Frontal cortex (tissue), 4 donors: ENCODE measurements at places on chromosomes 12 and 14.

DNA sequence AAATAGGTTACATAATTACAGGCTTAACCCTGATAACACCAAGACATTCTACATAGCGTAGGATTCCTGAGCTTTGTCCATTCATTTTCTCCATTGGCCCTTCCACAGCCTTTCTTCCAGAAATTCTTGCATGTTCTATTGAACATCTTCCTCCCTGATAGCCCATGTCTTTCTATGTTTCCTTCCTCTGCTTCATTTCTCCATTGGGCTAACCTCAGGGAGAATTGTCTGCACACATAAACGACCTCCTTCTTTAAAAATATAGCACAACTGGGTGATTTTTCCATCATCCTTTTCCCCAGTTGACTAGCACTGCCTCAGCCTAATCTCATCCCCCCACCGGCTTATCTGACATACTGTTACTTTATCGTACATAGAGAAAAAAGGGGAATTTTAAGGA is 11.2 kb downstream of the DIO2 start:
- DNase-seq, result no peak

- no peak for DNase-seq
These were observed 8.2 kb upstream of the CCDC85C start for GRCh38 chr14:99612071-99612737.

DNA sequence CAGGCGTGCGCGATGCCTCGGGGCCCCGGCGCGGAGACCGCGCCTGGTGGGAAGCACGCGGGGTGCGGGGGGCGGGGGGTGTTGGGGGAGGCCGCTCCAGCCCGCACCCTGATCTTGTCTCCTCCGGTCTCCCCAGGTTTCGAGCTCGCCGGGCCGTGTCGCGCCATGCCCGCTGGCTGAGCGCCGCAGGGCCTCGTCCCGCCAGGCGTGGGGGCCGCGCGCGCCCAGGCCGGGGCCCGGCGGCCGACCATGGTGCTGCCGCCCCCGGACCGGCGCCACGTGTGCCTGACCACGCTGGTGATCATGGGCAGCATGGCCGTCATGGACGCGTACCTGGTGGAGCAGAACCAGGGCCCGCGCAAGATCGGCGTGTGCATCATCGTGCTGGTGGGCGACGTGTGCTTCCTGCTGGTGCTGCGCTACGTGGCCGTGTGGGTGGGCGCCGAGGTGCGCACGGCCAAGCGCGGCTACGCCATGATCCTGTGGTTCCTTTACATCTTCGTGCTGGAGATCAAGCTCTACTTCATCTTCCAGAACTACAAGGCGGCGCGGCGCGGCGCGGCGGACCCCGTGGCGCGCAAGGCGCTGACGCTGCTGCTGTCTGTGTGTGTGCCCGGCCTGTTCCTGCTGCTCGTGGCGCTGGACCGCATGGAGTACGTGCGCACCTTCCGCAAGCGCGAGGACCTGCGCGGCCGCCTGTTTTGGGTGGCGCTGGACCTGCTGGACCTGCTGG is 2.4 kb downstream of the TMEM121 start:
- no peak for DNase-seq

DNA sequence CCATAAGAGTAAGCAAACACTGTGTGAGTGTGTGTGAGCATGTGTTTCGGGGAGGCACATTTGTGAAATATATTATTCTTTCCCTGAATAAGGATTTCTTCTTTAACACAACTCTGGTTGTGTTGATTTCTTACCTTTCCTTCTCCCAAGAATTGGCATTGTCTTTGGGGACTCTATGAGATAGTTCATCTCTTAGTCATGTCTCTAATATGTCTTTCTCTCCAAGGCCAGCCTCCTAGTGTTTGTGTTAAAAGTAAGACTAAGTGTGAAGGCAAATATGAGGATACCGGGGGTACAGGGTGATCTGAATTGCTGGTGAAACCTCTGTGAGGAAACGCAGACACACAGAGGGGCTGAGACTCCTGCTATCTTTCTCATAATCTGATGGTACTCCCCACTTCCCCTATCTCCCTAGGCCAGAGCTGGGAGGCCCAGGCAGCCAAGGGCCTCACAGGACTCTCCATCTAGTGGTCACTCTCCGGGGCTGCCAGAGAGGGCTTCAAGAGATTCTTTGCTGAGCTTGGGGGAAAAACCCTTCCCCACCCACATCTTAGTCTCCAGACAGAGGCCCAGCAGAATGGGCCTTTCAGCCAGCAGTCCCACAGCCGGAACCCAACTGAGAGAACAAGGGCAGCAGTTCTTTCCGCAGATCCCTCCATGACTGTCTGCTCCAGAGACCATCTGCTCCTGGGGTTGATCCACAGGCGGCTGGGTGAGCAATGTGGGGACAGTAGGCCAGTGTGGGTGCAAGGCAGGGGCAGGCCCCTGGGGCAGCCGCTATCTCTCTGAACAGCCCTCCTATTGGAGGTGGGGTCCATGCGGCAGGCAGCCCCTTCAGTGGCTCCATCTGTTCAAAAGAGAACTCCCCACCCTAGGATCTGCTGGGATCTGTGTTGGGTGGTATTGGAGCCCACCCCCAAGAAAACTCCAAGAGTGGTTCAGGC is 5.8 kb upstream of the HOXC12 start:
- no peak for DNase-seq

GRCh38 chr14:104087981-104088850 is 2.7 kb downstream of the ASPG start:
- no peak for DNase-seq

- DNase-seq, result no peak
These were observed 11.2 kb upstream of the CDC42BPB start for GRCh38 chr14:103068351-103069073.

DNA sequence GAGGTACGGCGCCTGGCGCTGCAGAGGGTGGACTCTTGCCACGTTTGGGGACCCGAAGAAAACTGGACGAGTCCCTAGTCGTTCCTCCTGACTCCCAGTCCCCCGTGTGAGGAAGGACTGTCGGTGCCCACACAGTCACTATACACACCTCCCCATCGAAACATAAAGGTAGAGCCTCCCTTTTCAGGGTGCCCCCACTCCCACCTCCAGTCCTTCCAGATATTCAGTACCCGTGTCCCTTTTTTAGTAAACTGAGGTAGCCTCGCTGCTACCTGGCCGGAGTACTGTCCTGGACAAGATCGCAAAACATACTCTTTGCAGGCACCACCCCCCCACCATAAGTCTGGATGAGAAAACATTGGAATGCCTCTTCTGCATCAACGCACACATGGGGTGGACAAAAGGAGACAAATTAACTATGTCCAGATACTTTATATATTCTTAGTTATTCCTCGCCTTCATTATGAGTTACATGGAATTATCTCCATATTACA is 610 bp upstream of the KMT2D start:
- no peak for DNase-seq

DNA sequence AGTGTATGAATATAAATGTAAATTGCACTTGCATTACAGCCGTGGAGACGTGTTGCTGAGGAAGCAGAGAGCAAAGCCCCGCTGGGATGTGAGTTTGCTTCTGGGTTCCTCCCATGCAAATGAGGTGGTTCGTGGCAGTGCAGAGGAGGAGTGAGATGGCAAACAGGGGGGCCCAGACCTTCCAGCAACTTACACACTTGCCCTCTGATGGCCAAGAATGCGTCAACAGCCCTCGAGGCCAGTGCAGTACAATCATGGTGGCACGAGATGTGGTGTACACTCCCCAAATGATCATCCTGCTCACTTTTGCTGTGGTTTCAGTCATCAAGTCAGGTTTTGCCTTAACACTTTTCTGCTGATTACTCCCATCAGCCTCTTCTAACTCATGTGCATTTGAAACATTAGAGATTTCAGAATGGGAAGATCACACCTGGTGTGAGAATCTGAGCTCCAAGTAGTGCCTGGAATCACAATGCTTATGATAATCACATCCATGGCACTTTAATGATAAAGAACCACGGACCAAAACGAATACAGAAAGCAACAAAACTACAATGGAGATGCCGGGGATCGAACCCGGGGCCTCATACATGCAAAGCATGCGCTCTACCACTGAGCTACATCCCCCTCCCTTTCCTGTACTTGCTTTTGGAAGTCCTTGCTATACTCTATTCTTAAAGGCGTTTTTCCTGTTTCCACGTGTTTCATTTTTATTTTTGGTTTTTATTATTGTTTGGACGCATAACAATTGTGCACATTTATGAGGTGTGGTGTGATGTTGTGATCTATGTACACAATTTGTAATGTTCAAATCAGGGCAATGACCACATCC is 7.0 kb upstream of the UBC start:
- no peak for DNase-seq

- peak; percentile 40 for DNase-seq
These were observed 43.3 kb upstream of the NT5DC3 start for GRCh38 chr12:103884316-103884715.

DNA sequence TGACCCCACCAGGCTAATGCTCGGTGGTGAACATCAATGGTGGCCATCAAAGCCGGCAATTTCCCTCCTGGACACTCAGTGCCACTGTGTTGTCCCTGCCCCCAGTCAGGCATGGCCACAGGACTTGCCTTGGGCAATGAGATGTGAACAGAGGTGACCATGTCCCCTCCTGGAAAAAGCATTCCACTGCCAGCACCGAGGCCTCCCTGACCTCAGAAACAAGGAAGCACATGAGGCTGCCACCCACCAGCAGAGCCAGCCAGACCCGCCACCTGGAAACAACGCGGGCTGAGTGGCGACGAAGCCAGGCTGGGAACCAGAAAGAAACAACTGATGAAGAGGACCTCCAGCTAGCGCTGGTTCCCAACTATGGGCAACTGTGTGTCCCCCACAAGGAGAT is 31.8 kb downstream of the ITPK1 start:
- no peak for DNase-seq

- DNase-seq, result no peak
These were observed 61.6 kb downstream of the EML1 start for GRCh38 chr14:99854831-99855230.

GRCh38 chr12:67434671-67435370 is 165.7 kb downstream of the CAND1 start:
- DNase-seq, result no peak

GRCh38 chr12:115946867-115947695 is 330.4 kb downstream of the MED13L start:
- no peak for DNase-seq

- DNase-seq, result peak; percentile 41
These were observed 2.2 kb downstream of the IRF2BPL start for GRCh38 chr14:77026166-77026929.

DNA sequence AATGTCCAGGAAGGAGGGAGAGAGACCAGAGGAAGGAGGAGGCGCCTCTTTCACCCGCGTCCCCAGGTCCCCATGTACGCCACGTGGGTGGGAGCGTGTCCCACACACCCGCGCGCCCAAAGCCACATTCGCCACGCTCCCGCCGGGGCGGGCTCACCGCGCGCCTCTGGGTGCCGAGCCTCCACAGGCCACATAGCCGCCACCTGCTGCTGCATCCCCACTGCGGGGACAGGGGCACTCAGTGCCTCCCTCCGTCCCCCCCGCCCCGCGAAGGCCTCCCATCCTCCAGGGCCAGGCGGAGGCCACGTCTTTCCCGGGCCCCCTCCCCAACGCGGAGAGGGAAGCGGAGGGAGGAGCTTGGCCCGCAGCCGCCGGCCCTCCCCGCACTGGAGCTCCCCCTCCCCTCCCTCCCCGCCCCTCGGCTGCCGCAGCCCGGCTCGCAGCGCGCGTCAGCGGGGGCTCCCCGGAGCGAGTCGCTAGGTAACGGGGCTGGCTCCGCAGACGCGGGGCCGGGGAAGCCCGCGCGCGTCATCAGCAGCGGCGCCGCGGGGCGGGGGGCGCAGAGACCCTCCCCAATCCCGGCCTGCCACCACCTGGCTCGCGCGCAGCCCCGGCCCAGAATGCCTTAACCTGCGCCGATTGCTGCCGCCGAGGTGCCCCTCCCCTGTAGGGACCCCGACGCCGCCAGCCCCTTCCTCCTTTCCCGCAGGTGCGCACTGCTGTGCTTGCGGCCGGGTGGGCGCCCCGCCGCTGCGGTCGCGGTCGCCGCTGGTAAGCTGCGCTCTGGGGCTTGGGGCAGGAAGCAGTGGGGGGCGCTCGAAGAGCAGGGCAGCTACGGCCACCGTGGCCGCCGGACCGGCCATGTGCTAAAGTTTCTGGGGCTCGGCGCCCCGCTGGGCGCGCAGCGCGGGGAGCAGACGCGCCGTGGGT is 536 bp upstream of the TUNAR start:
- peak; percentile 51 for DNase-seq

DNA sequence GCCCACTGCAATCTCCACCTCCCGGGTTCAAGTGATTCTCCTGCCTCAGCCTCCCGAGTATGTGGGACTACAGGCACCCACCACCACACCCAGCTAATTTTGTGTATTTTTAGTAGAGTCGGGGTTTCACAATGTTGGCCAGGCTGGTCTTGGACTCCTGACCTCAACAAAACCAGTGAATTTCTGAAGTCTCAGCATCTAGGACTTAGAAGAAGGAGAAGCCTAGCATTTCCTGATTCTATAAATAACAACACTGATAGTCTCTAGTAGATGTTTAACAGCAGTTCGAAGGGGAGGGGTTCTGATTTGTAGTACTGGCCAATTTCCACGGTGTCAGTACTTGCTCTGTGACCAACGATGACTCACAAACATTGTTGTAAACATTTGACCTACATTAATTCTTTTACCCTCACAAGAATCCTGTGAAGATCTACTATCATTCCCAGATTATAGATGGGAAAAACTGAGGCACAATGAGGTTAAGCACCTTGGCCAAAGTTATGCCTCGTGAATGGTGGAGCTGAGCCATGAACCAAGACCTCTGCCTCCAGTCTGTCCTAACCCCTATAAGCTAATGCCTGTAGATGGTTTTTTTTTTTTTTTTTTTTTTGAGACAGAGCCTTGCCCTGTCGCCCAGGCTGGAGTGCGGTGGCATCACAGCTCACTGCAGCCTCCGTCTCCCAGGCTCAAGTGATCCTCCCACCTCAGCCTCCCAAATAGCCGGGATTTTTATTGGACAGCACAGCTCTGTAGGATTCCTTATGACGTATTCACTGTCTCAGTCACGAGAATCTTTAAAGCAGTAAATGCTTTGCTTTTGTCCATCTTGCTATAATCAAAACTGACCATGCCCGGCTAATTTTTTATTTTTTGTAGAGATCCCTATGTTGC is 5.2 kb downstream of the P2RX4 start:
- DNase-seq, result no peak

- no peak for DNase-seq
These were observed 396.9 kb upstream of the TMTC1 start for GRCh38 chr12:30180602-30181001.

GRCh38 chr14:72876710-72877063 is 17.2 kb downstream of the DPF3 start:
- no peak for DNase-seq

- no peak for DNase-seq
These were observed 205.7 kb downstream of the ITPR2 start for GRCh38 chr12:26627335-26627734.

- DNase-seq, result no peak
These were observed 141.6 kb downstream of the GPHN start for GRCh38 chr14:66649498-66649897.

GRCh38 chr12:5328669-5329517 is 103.0 kb upstream of the NTF3 start:
- DNase-seq, result no peak

GRCh38 chr12:58593557-58594304 is 326.6 kb downstream of the LRIG3 start:
- no peak for DNase-seq

GRCh38 chr14:55102141-55102621 is 26.9 kb upstream of the LGALS3 start:
- no peak for DNase-seq
